ENCODE measurements at places on chromosomes 7 and 10. TPM values are rescaled to one million over a fixed set of nuclear protein-coding genes. Genes with fewer than 3 reads are reported as not detected.

The CDH23 gene
- 0.21 TPM for total RNA-seq

GRCh38 chr7:16063221-16063620, 358.1 kb downstream of the CRPPA start:
- DNase-seq = no peak

- DNase-seq = peak; percentile 24
These were observed 26.4 kb upstream of the ANKRD1 start for GRCh38 chr10:90947030-90947960.

GRCh38 chr10:79452174-79452611, 6.8 kb upstream of the ZCCHC24 start:
- DNase-seq = no peak

Measured in Daoy (cell line).